Colonic mucosa (tissue), 4 donors: ENCODE measurements at places on chromosomes 3 and 15.

GRCh38 chr3:127529346-127530188, 61.0 kb downstream of the TPRA1 start:
- H3K27me3 ChIP-seq = no peaks in the 10 kb centered on the region
- H3K4me1 ChIP-seq = no peaks in the 10 kb centered on the region
- H3K36me3 ChIP-seq = no peaks in the 10 kb centered on the region

DNA sequence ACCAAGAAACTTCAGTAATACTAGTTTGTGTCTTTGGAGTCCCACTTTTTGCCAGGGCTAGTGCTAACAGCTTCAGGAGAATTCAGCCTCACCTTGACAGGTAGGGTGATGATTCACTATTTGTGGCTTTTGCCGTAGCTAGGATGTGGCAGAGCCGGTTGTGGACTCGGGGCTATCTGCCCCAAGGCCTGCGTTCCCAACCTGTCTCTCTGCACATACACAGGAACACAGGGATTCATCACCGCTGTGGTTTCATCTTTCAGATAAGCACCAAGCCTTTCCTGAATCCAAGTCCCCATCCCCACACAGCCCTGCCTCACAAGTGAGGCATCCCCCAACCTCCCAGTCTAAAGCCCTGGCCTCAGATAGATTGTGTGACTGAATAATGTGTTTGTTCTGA, 45.2 kb upstream of the POLG start:
- no peaks in the 10 kb centered on the region for H3K4me1 ChIP-seq
- H3K4me3 ChIP-seq = no peak overlapping the region
- peaks cover 53% of the 10 kb centered on the region for H3K27me3 ChIP-seq
- no peak overlapping the region for H3K27ac ChIP-seq
- DNase-seq = no peak
- H3K36me3 ChIP-seq = no peaks in the 10 kb centered on the region

DNA sequence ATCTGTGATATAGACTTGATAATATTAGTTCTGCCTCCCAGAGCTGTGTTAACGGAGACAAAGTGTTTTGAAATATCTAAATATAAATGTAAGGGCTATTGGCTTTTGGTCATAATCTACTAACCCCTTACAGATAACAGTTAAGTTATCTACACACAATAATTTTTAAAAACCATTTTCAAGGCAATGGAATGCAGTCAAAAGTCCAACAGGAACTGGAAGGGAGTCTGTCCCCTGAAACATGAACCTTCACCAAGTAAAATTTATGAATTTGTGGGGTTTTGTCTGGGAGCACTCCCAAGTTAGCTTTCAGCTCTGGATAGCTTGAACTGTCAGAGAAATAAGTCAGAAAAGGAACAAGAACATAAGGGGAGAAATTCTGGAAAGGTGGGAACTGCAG, 312.3 kb upstream of the ICE2 start:
- no peaks in the 10 kb centered on the region for H3K27me3 ChIP-seq
- H3K27ac ChIP-seq = no peak overlapping the region
- no peak for DNase-seq
- no peaks in the 10 kb centered on the region for H3K4me1 ChIP-seq

DNA sequence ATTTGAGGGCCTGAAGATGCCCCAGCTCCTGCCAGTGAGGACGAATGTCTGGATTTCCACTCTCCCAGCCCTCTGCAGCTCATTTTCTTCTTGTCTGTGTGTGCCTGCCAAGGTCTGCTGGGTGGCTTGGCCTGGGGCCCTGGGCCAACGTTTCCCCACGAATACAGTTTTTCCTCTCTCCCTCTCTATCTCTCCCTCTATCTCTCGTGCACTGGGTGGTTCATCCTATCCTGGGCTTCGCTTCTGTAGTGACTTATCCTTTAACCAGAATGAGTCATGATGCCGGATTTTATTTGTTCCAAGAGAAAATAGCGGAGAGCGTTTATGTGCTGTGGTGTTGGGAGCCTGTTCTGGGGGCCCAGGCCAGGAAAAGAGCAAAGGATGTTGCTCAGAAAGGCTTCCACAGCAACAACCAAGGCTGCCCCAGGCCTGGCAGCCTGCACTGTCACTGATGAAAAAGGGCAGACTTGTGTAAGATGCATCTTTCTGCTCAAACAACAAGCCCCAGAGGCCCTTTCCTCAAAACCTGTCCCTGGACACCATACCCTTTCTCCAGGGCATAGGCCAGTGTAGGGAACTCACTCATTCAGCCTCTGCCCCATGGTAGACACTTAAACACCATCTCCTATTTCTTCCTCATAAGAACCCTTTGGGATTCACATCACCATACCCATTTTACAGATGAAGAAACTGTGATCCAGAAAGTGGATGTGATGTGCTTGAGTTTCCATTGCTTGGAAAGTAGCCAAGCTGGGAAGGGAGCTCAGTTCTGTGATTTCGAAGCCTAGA, 47.3 kb downstream of the ITGA11 start:
- H3K36me3 ChIP-seq = no peaks in the 10 kb centered on the region
- no peaks in the 10 kb centered on the region for H3K4me1 ChIP-seq
- no peak overlapping the region for H3K27ac ChIP-seq
- H3K4me3 ChIP-seq = no peak overlapping the region
